ENCODE measurements at places on chromosomes 11 and 22.

GRCh38 chr11:102323542-102324251 is 6.4 kb downstream of the BIRC3 start:
- no peak for DNase-seq

DNA sequence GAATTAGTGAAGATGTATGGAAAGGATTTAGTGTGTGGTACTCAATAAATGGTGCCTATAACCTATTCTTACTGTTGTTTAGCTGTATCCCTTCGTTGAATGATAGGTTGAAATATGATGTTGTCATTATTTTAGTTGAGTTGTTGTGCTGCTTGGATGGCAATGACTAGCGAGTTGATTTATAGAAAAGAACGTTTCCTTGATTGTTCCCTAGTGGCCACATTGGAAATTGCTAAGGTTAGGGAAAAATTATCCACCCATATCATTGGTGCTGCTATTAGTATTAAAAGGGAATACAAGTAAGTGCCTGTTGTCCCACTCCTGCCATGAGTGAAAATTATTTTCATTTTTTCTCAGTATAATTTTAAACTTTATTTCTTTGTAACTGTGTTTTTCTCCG is 14.5 kb downstream of the EMSY start:
- DNase-seq = peak; percentile 9

- no peak for DNase-seq
Measured at GRCh38 chr22:21703684-21704316, 31.8 kb downstream of the YPEL1 start.

DNA sequence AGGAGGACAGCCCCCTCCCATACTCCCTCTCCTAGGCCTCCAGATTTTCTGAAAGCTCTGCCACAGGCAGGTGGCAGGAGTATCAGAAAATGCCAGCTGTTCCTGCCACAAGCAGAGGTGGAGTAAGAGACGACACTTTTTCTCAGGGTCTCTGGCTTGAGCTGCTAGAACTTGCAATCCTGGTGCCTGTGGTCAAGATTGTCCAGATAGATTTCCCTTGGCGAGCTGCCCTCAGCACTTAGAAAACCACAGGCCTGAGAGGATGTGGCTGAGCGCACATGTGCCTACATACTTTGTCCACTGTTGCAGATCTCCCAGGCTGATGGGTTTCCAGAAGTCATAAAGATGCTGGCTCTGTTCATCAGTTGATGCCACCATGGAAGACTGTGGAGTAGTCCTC is 65.7 kb upstream of the NAV2 start:
- no peak for DNase-seq

DNA sequence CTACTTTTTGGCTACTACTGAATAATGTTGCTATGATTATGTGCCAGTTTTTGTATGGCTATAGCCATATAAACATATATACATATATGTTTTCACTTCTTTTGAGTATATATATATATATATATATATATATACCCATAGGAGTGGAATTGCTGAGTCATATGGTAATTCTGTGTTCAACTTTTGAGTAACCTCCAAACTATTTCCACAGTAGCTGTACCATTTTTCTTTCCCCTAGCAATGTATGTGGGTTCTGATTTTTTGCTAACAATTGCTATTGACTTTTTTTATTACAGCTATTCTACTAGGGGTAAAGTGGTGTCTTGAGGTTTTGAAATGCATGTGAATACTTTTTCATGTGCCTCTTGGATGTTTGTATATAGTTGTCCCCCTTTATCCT is 30.4 kb downstream of the CBL start:
- no peak for DNase-seq

GRCh38 chr11:64772303-64773018 is 5.9 kb downstream of the SF1 start:
- no peak for DNase-seq

DNA sequence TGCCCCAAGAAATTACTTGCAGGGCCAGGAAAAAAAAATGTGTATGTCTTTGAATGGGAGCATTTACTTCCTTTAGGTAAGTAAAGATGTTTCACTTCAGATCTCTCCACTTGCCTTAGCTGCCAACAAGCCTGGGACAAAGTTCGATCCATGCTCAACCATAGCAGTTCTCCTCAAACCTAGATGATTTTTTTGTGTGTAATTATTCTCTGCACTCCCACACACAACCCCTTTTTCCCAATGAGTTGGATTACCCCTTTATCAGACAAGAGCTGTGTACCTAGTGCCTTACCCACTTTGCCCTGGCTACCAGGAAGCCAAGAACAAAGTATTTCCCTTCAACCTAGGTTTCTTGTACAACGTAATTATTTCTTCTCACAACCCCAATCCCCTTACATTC is 35.6 kb downstream of the TPBGL start:
- no peak for DNase-seq

All from NCI-H446 (cell line).